ENCODE measurements at places on chromosomes 6 and 20.

- DNase-seq: no peak
Observed at GRCh38 chr20:18739751-18740166, 73.8 kb upstream of the SCP2D1 start.

GRCh38 chr20:61443443-61444126 is 191.5 kb downstream of the CDH4 start:
- DNase-seq: no peak

DNA sequence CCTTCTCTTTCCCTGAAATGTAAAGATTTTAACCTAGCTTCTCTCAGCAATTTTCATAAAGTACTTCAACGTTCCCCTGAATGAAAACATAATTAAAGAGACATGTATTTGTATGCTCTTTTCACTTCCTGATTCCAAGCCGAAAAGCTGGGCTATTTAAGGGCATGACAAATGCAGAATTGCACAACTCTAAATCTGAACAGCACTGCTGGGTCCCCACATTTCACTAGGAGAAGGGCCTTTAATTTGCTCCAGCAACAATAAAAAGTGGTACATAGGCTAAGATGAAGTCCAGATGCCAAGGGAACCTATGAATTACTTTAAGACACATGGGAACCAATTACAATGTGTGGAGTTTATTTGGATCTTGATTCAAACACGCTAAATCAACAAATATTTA is 42.0 kb downstream of the IRAK1BP1 start:
- DNase-seq: no peak

DNA sequence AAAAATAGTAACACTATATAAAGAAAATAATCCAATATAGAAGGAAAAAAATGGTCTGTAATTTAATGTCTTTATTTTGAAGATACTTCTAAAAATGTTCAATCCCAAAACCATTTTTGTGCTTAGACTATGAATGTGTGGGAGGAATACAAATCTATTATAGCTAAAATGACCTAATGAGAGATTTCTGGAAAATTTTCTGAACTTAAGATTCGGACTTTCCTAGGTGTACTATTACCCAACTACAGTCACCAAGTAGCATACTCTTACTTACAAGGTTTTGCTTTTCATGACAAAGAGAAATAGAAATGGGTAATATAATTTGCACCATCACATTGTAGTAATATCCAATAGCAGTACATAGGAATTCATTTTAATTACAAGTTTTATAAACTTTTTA is 29.9 kb downstream of the MAP3K7 start:
- DNase-seq: no peak

- no peak for DNase-seq
Observed at GRCh38 chr6:73724389-73724788, 28.4 kb downstream of the CD109 start.
